ENCODE measurements at places on chromosomes 6 and 20.

DNA sequence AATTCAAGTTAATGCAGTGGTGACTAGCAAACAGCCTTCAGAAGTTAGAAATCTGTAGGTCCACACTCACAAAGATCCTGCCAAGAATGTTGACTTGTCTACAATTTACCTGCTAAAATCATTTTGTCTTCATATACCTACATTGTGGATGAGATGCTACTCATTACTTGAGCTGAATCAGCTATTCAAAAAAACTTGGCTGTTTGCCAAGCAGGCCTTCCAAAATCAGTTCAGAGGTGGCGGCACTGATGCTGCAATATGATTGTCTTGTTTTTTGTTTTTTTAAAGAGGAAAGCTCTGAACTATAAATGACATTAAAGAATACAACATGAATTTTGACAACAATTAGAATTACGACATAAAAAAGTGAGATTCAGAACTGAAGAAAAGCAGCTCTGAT is 354.7 kb upstream of the KHDRBS2 start:
- ATAC-seq = no peak

GRCh38 chr6:41728954-41729353 is 6.5 kb downstream of the TFEB start:
- ATAC-seq = no peak

- ATAC-seq = peak; percentile 92
These were observed 54.2 kb downstream of the MAP3K5 start for GRCh38 chr6:136737871-136738691.

GRCh38 chr6:138155443-138155842 is 6.3 kb upstream of the ARFGEF3 start:
- no peak for ATAC-seq

DNA sequence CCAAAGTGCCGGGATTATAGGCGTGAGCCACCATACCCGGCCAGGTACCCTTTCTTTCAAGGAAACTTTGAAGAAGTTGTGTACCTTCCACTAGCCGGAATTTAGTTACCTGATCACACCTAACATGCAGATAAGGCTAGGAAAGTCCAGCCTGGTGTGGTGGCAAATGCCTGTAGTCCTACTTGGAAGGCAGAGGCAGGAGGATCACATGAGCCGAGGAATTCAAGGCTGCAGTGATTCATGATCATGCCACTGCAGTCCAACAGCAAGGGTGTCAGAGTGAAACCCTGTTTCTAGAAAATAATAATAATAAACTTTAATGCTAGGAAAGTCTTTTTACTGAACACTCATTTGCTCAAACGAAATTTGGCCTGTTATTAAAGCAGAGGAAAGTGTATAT is 21.0 kb downstream of the NFYA start:
- no peak for ATAC-seq

Data from gastroesophageal sphincter (tissue), 4 donors.